ENCODE measurements at places on chromosomes 7 and 10. TPM values are rescaled to one million over a fixed set of nuclear protein-coding genes. Genes with fewer than 3 reads are reported as not detected.

The CCDC3 gene
- total RNA-seq = not detected

The GIMAP2 gene
- total RNA-seq = not detected

The LAMB1 gene
- total RNA-seq = 0.17 TPM

The CYP26A1 gene
- total RNA-seq = not detected

The SLC39A12 gene
- not detected for total RNA-seq
